A549 (cell line): ENCODE measurements at places on chromosomes 7 and 10.
A peak's percentile ranks its signal among the peaks of the same experiment; 100 is the strongest.

DNA sequence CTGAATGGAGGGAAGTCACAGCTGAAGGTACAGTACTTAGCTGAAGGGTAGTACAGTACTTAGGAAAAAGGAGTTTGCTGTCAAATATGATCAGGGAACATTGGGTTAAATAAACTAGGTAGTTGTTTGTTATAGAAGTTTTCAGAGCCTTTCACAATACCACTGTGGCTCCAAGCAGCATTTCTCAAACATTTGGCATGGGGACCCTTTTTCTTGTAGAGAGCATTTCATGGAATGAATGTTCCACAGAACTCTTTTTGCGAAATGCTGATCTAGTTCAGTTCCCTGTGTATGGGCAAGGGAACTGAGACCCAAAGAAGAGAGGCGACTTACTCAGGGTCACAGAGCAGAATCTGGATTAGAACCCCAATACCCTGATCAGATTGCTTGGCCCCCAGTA lies 31.5 kb upstream of the DDX50 start:
- DNase-seq: no peak

GRCh38 chr10:78972947-78973900 lies 95.5 kb upstream of the ZMIZ1 start:
- DNase-seq: peak; percentile 93

DNA sequence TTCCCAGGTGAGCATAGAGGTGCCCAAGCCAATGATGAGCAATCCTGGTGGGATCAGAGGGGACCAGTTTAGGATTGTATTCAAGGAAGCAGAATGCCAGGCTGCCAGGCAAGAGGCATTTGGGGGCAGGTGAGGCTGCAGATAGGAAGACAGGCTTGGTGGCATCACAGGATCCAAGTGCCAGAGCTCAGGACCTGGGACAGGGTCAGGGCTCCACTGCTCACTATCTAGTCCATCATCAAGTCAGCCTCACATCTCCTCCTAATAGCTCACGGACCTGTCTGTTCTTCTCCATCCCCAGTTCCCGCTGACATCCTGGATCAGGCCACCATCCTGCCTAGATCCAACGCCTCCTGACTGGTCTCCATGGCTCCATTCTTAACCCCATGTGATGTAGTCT lies 47.6 kb downstream of the CYP26A1 start:
- no peak for DNase-seq

DNA sequence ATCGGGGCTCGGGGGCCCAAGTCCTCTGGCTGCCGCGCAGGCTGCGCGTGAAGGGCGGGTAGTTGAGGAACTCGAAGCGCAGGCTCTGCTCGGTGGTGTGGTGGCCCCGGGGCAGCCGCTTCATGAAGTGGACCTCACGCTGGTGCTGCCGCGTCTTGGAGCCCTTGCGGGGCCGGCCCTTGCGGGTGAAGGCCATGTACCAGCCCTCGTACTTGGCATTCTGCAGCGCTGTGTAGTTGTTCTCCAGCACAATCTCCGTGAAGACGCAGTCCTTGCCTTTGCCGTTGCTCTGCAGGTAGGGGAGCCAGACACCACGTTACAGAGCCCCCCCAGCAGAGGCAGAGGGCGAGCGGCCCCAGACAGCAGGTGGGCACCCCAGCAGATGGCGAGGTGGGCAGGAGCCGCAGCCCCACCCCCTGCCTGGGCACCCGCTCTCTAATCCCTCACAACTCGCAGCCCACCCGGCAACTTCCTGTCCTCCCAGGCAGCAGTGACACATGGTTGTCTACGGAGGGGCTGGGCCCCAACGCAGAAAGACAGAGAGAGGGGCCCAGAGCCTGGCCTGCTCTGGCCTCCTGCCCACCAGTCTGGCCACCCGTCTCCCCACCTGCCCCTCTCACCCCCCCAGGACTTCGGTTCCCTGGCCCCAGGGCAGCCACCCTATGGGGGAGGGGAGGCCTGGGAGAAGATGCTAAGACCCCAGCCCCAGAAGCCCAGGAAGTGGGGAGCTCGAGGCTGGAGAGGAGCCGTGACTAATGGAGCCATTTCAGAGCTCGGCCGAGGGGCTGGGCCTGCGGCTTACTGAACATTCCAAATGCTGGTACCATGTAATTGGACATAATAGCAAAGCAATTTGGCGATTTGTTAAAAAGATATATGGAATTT lies 5.3 kb downstream of the FGF8 start:
- no peak for DNase-seq

- no peak for DNase-seq
Observed at GRCh38 chr7:96739167-96739566, 29.5 kb upstream of the SEM1 start.

DNA sequence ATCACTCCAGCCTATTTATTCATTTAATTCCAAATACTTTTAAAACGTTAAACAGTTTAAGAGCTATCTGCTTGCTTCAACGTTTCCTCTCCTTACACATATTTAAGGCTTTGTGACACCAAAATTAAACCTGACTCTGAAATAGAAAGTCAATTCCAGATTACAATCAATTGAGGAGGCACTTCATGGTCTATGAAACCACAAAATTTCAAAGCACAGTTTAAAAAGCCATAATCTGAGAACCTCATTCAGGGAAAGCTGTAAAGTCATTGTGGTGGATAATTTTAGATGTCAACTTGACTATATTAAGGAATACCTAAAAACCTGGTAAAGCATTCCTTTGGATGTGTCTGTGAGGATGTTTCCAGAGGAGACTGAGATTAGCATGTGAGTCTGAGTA lies 6.2 kb downstream of the SNX13 start:
- DNase-seq: no peak

GRCh38 chr7:46139079-46139478 lies 218.0 kb upstream of the IGFBP3 start:
- DNase-seq: peak; percentile 72

DNA sequence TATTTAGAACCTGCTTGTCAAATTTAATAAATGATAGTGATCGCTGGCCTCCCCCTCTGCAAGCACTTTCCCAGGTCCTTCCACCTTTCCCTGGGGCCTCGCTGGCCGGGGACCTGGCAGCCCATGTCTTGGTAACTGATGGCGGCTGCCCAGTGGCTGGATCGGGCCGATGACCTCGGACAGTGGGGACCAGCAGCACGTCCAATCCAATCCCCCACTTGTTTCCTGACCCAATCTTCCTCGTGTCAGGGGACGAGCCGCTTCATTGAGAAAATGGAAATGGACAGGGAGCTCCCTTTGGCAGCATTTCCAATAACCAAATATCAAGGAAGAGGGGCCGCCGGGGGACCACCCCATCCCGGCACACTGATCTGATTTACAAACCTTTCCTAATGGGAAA lies 17.2 kb downstream of the EBF3 start:
- DNase-seq: no peak

DNA sequence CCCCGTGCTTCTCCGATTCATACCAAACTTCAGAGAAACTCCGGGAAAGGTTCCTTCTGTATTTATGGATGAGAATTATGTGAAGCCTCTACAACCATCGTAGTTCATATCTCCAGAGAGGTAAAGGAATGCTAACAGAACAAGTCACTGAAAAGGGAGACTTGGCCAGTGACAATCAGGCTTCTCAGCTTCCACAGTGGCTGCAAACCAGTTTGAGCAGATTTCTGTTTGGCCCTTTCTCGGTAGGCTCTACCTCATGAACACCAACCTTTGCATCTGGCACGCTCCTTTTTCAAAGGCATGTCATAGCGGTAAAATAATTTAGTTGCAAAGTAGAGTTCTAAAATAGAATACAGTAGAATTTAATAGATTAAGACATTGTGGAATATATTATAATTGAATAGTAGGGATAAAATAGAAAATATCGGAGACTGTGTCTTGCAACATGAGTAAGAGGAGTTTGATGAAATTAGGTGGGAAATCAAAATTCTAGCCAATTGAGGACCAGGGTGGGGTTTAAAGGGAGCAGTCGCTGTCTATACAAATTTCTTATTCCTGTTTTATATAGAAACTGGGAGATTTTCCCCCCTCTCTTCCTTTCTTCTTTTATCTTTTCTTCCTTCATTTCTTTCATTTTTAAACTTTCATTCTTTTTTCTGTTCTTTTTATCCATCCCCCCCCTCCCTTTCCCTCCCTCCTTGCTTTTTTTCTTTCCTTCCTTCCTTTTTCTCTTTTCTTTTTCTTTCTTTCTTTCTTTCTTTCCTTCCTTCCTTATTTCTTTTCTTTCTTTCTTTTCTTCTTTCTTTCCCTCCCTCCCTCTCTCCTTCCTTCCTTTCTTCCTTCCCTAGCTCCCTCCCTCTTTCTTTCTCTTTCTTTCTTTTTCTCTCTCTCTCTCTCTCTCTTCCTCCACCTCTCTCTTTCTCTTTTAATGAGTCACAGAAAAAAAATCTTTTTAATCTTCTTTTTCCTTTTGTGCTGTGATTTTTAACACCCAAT lies 161.5 kb upstream of the KLF6 start:
- DNase-seq: no peak

DNA sequence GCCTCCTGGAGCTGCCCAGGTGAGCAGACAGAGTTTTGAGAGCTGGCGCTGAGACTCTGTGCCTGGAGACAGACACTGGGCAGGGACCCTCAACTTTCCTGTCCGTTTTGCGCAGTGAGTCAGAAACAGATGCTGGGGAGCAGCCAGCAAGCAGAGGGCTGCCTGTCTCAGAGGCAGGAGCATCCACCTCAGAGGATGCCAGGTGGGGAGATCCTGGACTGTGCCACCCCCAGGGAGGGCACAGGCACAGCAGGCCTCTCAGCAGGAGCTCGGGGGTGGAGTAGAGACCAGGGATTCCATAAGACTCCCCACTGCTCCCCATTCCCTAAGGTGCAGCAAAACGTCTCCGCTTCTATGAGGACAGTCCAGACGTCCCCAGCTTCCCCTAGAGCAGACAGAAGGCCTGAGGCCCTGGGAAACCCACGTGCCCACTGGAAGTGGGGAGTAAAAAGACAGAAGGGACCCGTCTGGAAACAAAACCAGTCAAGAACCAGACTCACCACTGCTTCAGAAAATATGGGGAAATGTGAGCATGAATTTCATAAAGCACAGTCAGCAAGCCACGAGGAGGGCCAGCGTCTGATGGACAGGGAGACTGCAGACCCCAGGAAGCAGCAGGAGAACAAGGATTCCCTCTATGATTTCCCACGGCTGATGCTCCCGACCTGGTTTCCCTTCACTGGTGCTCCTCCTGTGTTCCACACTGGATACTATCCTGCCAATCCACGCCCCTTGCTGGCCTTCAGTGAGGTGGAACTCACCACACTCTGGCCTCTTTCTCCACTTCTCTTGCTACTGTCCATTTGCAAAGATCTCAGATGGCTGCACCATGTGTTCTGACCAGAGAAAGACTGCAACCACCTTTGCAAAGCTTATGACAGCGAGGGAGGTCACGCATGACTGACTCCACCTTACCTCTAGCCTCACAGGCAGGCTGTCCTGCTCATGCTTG lies 151.3 kb upstream of the FAM20C start:
- no peak for DNase-seq

DNA sequence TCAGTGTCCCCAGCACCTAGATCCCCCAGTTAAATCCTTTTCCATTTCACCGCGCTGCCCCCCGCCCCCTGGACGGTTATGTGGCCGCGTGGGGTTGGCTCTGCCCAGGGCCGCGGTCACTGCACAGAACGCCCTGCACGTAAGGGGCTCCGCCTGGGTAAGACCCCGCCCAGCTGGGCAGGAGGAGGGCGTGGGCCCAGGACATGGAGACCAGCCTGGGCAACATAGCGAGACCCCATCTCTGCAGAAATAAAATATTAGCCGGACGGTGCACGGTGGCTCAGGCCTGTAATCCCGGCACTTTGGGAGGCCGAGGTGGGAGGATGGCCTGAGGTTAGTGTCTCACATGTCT lies 650 bp upstream of the ZFAND2A start:
- DNase-seq: peak; percentile 62

DNA sequence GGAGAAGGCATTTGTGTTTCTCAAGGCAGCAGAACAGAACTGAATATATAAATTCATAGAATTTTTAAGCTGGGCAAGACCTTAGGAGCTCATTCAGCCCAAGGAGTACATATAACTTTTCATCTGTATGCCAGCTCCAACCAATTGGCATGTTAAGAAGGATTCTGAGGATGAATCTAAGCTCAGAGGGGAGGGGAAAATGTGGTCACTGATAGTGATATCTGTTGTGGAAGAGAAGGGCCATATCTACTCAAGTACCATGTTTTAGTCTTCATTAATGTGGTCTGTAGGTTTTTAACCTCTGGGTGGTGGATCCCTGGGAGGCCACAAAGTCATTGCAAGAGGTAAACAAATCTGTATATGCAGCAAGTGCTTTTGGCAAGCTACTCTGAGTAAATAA lies 6.4 kb downstream of the CALD1 start:
- no peak for DNase-seq
